ENCODE measurements at places on chromosomes 12 and 14.

DNA sequence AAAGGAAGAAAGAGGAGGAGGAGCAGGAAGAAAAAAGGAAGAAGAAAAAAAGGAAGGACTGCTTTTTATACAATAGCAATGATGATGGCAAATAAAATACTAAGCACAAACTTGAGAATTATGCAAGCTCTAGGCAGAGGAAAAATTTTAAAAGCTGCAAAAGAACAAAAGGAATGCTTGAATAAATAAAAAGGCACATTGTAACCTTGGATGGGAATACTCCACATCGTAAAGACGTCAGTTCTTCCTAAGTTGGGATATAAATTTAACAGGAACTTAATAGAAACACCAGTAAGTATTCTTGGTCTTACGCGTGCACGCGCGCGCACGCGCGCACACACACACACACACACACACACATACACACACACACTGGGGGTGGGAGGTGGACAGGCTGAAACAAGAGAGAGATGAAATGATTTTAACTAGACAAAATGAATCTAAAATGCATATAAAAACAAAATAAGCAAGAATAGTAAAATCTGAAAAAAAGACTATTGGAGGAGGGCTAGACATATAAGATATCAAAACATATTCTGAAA, 43.0 kb downstream of the SERPINA3 start:
- no peak for DNase-seq

DNA sequence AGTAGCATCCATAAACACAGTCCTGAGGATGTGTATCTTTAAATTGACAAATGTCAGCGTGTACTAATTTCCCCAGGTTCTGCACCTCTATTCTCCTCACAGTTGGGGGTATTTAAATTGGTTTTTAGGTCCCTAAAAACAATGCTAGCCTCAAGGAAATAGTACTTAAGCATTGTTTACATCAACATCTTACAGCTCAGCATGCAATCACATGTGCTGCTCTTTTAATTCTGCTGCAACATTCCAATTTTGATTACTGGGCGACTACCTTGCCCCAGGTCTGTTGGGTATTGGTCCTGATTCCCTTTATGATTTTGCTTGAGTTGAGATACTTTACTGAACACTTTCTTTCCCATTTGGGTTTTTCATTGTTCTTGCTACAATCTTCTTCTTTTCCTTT, 616.6 kb downstream of the CCER1 start:
- no peak for DNase-seq

- DNase-seq, result no peak
Observed at GRCh38 chr12:98146043-98146442, 369.3 kb upstream of the TMPO start.

DNA sequence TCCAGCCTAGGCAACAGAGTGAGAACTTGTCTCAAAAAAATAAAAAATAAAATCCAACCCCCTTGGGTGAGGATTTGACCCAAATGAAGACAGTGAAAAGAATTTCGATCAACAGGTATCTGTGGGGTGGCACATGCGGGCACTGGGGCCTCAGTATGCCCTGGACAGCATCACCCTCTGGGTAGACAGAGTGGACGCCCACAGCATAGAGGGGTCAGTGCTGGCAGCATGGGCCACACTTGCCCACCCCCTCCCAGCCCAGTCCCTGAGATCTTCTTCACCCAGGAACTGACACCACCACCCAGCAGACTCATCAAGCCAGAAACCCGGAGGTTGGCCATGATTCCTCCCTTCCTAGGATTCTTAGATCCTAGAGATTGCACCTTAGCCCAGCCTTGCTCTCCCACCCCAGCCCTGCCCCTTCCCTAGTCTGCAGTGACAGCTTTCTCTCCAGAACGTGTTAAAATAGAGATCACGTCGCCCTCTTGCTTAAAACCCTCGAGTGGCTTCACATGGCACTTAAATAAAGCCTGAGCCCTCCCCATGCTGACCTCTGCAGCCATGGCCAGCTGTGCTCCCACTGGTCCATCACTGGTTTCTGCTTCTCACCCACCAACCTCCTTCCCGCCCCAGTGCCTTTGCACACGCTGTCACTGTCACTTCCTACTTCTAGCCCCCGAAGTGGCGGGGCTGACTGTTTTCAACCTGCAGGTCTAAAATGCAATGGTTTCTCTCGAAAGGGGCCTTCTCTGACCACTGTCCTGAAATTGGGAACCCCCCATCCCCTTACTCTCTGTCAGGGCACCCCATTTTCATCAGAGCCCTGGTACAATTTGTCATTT, 26.2 kb upstream of the DYNC1H1 start:
- no peak for DNase-seq

DNA sequence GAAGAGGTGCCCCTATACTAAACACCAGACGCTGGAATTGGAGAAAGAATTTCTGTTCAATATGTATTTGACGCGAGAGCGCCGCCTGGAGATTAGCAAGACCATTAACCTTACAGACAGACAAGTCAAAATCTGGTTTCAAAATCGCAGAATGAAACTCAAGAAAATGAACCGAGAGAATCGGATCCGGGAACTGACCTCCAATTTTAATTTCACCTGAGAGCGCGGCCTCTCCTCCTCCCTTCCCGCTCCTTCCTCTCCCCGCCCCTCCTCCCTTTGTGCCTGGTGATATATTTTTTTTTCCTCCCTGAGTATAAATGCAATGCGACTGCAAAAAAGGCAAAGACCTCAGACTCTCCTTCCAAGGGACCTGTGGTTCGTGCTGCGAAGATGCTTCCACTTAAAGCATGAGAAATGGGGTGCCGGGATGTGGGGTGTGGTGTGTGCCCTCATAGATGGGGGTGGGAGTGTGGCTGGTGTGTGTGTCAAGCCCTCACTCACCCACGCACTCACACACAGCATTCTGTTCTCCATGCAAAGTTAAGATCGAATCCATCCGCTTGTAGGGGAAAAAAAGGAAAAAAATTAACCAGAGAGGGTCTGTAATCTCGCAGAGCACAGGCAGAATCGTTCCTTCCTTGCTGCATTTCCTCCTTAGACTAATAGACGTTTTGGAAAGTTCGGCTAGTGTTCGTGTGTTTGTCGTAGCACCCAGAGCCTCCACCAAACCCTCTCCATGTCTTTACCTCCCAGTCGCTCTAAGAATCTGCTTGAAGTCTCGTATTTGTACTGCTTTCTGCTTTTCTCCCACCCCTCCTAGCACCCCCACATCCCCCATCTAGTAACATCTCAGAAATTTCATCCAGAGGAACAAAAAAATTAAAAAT, 4.5 kb downstream of the HOXC10 start:
- peak; percentile 77 for DNase-seq

DNA sequence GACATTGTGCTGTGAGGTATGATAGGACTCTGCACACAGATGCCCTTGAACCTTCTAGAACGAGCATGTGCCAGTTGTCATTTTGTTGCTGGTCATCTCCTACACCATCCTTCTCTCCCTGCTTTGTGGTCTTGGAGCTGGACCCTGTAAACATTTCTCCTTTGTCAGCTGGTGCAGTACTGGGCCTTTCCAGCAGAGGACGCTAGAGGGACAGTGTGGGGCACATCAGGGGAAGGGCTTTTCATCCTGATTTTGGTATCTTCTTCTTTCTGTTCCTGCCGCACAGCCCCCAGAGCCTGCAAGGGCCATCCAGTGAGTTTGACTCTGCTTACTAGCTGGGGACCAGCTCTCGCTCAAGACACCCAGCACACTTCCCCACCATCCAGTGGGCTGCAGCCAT, 484.6 kb downstream of the AACS start:
- no peak for DNase-seq

GRCh38 chr12:131867471-131867870, 27.0 kb upstream of the ULK1 start:
- no peak for DNase-seq

GRCh38 chr14:69325086-69325485, 65.1 kb downstream of the GALNT16 start:
- no peak for DNase-seq

DNA sequence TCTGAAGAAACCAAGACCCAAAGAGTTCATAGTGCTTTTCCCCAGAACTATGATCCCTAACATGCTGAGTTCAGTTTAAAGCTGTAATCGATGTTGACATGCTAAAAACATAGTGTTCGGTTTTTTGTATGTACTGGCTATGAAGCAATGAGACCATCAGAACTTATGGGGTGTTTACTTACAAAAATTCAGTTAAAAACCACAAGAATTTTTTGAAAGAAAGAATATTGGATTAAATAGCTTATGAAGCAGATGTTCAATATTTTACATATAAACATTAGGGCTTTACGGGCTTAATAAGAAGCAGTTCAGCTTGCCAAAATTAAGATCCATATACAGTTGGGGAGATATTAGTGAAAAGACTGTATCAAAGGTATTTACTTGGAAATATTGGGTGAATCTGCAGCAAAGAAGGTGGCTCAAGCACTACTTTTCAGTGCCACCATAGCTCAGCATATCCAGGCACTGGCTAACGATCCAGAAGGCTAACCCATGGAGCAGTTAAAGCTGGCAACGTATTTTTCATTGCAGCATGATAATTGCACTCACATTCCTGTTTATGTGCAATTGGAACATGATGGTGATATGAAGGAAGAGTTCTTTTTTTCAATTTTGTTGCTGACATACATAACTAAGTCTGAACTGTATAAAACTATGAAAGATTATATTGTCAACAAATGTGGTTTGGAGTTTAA, 125.9 kb downstream of the EFCAB11 start:
- DNase-seq, result no peak

DNA sequence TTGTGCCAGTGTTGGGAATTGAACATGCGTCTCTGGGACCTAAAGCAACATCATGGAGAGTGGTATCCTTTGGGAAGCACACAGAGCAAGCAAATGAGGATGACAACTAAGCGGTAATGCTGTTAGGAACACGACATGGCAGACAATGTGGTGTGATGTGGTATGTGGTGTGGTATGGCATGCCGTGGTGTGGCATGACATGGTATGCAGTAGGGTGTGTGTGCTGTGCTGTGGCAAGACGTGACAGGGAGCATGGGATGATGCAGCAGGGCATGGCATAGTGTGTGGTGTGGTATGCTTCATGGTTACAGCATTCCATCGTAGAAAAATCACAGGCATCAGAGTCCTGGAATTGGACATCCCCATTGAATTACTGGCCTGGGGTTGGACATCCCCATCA, 108.7 kb downstream of the RTN1 start:
- DNase-seq, result no peak

DNA sequence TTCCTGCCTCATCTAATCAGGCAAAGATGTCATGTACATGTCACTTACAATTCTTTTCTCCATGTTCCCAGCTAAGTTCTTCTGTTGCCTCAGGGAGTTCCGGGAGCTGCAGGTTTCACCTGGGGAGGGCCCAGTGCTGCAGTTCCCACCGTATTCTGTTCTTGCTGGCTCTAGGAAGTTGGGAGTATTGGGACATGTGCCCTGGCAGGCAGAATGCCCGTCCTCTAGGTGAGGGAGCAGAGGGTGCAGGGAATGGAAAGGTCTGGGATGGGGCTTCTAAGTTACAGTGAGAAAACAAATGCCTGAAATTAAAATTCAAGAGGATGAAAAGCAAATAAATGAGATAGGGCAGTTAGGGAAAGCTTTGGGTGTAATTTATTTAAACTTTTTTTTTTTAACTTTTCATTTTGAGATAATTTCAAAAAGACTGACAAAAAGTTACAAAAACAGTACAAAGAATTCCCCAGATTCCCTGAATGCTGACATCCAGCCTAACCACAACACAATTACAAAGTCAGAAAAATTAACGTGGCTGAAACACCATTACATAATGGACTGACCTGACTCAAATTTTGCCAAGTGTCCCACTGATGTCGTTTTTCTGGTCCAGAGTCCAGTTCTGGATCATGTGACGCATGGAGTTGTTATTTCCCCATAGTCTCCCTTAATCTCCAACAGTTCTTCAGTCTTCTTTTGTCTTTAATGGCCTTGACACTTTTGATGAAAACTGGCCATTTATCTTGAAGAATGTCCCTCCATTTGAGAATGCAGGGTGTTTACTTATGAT, 187.2 kb upstream of the MYL2 start:
- DNase-seq, result no peak

DNA sequence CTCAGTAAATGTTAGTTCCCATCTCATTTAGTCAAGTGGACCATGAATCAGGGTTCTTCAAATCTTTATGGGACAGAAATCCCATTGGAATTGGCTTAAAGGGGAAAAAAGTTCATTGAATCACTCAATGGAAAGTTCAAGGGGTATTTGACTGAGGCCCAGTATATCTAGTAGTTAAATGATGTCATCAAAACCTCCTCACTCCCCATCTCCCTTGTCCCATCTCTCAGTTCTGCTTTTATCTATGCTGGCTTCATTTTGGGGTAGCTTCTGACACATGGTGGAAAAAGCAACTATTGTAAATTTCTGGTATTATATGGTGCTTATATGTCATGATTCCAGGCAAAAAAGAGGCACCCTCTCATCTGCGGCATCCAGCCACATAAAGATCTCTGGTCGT, 51.9 kb downstream of the DAAM1 start:
- DNase-seq, result peak; percentile 10

- no peak for DNase-seq
Observed at GRCh38 chr14:33788161-33788560, 162.7 kb downstream of the EGLN3 start.

DNA sequence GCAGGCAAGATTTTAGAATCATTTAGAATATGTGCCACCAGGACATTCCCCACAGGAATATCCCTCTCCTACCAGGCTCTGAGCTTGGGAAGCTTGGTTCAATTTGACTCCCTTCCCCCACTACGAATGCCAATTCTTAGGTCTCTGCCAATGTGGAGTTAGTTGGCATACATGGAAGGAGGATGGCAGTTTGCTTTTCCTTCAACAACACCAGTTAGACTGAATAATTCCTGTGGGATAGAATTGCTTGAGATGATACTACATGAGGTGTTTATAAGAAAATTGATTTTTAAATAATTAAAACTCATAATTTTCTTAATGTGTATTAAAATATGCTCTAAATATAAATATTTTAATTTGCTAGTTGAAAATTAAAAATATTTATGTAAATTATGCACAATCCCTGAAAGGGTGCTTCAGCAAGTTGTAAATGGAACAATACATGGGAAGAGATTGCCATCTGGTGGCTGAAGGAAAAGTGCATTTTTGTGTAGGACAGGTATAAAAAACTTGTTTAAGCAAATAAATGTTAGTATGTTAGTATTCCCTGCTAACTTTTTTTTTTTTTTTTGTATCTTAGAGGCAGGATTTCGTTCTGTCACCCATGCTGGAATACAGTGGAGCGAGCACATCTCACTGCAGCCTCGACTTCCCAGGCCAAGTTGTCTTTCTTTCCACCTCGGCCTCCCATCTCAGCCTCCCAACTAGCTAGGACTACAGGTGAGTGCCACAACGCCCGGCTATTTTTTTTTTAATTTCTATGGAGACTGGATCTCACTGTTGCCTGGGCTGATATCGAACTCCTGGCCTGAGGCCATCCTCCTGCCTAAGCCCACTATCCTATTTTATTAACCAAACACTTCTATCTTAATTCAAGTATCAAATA, 25.8 kb upstream of the STRAP start:
- peak; percentile 84 for DNase-seq

All from common myeloid progenitor, CD34-positive (primary cell).